ENCODE measurements at places on chromosomes 7 and 10. TPM values are rescaled to one million over a fixed set of nuclear protein-coding genes. Genes with fewer than 3 reads are reported as not detected.

DNA sequence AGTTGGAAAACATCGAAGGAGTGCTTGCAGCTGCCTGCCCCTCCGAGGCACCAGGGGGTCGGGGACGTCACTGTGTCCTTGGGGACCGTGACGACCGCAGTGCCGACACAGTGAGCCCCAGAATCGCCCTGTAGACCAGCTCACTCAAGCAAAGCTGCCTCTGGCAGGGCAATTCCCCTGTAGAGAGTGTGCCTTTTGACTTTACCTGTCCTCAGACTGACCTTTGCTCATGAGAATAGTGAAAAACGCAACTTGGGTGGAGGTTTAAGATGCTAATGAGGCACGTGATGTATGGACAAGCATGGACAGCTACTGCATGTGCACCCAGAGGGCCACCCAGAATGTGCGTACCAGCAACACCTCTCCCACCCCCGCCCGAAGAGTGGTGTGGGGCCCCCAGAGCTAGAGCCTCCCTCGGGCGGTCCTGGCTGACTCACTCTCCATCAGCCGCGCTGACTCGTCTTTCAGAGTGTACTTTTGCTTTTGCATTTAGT lies 271.9 kb downstream of the ADARB2 start:
- no peak for DNase-seq

The IFIT5 gene
- 9.6 TPM for total RNA-seq

The UTF1 gene
- not detected for total RNA-seq

- no peak for DNase-seq
These were observed 240.5 kb downstream of the BBS9 start for GRCh38 chr7:33369888-33370287.

The LIMK1 gene
- 79.3 TPM for total RNA-seq

- DNase-seq: no peak
These were observed 68.9 kb upstream of the CCDC71L start for GRCh38 chr7:106729720-106730385.

Measured in epithelial cell of proximal tubule (primary cell).